Transverse colon (tissue), 4 donors: ENCODE measurements at places on chromosomes 6 and 20. TPM values are rescaled to one million over a fixed set of nuclear protein-coding genes. Genes with fewer than 3 reads are reported as not detected.

GGT7 gene
- total RNA-seq = 13.9 TPM

NRSN1 gene
- 0.68 TPM for total RNA-seq

DNA sequence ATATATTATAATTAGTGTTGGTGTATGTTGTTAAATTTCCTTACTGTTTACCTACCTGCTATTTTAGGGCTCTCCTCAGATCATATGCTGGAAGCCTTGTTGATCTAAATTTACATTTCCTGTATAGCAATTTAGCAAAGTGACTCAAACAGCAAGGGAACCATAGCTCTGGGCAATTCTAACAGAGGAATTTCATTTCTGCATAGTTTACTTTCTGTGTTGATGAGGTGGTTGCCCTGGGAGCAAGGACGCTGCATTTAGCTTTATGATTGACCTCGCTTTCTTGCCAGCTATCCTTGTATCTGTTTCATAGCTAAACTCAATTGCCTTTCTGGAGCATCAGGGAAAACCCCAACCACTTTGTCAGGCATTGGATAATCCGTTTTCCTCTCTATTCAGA is 810.8 kb downstream of the GRIK2 start:
- no peaks in the 10 kb centered on the region for H3K36me3 ChIP-seq
- DNase-seq = no peak
- no peaks in the 10 kb centered on the region for H3K4me1 ChIP-seq
- H3K27me3 ChIP-seq = no peaks in the 10 kb centered on the region
- H3K4me3 ChIP-seq = no peak overlapping the region
- H3K27ac ChIP-seq = no peak overlapping the region

- no peak overlapping the region for H3K4me3 ChIP-seq
- no peaks in the 10 kb centered on the region for H3K27me3 ChIP-seq
- no peaks in the 10 kb centered on the region for H3K4me1 ChIP-seq
- no peak overlapping the region for H3K27ac ChIP-seq
Measured at GRCh38 chr20:47149939-47150338, 206.6 kb downstream of the ZMYND8 start.

DNA sequence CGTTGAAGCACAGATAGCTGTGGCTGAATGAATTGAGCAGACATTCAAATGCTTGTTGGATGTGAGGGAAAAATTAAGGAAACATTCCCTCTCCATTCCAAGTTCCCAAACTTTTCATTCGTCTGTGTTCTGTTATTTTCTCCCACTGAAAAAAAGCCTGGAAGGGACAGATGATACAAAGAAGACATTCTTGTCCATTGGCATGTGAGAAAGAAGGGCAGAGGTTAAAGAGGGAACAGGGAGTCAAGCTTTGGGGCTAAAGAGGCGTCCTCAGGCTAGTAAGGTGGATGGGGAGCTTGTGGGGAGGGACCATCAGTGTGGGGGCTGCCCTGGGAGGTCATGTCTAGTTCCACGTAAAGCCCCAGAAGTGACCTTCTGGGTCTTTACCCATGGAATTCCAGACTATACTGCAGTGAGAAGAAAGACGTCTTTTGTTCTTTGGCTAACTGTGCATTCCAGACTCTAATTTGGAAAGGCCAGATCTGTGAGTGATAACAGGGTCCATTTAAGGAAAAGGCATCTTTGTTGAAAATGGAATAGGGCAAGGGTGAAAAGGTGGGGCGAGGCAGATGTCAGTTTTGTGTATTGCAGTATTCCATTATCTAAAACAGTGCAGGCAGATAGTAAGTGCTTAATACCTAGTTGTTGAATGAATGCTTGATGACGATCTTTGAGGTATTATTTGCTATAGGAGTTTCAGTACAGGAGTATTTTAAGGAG is 117.5 kb downstream of the SOX4 start:
- no peaks in the 10 kb centered on the region for H3K4me1 ChIP-seq
- DNase-seq = no peak
- no peaks in the 10 kb centered on the region for H3K36me3 ChIP-seq
- H3K4me3 ChIP-seq = no peak overlapping the region

DNA sequence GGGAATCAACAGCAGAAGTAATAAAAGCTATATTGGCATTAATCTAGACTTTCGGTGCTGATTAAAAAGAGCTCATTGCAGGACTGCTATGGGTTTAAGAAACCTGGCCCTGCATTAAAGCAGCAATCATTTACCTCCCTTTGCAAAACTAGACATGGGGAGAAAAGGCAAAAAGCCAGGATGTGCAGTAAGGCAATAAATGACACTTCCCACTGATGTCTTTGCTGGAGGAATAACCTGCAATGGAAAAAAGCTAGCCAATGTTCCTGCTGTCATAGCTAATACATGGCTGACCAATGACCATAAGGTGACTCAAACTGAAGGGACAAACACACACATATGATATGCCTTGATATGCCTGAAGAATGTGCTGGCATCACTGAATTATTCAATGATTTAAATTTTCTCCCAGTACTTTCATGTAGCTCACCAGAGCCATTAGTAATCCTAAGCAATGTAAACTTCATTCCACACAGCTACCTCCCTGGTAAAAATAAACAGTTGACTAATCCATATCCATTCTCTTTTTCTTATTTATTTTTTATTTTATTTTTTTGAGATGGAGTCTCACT is 8.7 kb downstream of the DNAAF9 start:
- no peak overlapping the region for H3K4me3 ChIP-seq
- no peaks in the 10 kb centered on the region for H3K36me3 ChIP-seq
- H3K4me1 ChIP-seq = no peaks in the 10 kb centered on the region
- H3K27me3 ChIP-seq = peaks cover 5% of the 10 kb centered on the region

DNA sequence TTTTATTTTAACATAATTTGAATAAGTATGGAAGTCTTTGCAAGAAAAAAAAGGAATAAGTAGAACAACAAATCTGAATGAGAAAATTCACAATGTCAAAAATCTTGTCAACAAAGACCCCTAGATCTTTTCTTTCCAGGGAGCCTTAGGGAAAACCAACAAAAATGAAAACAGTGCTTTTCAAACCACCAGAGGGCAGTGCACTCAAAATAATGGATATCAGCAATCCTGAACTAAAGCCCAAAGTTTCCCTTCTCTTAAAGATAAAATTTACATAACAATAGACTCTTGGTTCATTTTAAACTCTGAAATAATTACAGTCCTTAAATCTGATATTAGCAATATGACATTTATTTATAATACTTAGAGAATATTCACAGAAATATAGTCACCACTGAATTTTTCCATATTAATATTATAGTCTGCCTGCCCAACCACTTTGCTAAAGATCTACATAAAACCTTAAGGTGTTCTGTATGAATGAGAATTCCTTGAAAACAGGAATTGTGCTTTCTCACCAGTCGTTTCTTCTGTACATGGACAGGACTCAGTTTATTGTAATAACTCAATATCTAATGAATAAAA is 105.3 kb upstream of the BMP5 start:
- no peak overlapping the region for H3K27ac ChIP-seq
- H3K36me3 ChIP-seq = no peaks in the 10 kb centered on the region
- DNase-seq = no peak
- no peak overlapping the region for H3K4me3 ChIP-seq

DNA sequence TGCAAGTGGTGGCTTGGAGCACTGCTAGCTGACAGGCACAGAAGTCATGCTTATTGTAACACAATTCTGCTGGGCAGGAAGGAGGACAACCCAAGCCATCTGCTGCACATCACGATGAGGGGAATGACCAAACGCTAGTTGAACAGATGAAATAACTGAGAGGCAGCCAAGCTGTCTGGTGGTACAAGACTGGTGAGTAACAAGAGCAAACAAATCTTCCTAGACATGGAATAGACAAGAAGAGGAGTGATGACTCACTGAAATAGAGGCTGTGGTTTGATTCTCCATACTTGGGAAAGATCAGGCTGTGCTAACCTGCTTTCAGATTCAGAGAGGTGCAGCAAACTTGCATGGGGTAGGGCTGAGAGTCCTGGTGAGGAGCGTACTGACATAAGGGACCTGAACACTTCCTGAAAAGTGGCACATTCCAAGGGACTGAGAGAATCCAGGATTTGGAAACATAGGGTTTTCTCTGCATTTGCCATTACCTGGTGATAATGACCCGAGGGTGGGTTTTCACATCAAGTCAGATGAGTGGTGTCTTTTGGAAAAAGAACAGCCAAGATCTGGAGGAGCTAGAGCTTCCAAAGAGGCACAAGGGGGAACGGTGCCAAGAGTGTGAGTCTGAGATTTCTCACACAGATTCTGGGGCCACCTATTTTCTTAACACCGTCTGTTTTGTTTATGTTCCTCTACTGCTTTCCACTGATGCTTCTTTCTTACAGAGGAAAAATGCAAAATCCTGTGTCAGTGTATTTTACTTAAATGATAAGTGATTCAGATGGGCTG is 60.0 kb downstream of the PRL start:
- no peak overlapping the region for H3K4me3 ChIP-seq
- H3K4me1 ChIP-seq = no peaks in the 10 kb centered on the region
- H3K36me3 ChIP-seq = no peaks in the 10 kb centered on the region
- H3K27ac ChIP-seq = no peak overlapping the region

DNA sequence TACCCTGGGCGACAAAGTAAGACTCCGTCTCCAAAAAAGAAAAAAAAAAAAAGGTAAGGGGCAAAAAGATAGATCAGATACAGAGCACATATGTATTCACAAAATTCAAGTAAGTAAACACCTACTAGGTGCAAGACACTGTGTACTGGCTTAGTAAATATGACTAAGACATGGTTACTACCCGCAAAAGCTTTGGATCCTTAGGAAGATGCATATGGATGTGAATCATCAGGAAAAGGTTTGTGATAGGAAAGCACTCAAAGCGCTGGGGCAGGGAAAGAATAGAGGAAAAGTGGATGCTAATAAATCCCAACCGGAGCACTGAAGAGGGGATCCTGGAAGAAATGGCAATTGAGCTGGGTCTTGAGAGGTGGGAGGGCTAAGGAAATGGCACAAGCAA is 118.8 kb upstream of the FAM184A start:
- H3K27me3 ChIP-seq = no peaks in the 10 kb centered on the region
- H3K4me3 ChIP-seq = no peak overlapping the region
- no peak overlapping the region for H3K27ac ChIP-seq
- DNase-seq = no peak
- no peaks in the 10 kb centered on the region for H3K4me1 ChIP-seq

DNA sequence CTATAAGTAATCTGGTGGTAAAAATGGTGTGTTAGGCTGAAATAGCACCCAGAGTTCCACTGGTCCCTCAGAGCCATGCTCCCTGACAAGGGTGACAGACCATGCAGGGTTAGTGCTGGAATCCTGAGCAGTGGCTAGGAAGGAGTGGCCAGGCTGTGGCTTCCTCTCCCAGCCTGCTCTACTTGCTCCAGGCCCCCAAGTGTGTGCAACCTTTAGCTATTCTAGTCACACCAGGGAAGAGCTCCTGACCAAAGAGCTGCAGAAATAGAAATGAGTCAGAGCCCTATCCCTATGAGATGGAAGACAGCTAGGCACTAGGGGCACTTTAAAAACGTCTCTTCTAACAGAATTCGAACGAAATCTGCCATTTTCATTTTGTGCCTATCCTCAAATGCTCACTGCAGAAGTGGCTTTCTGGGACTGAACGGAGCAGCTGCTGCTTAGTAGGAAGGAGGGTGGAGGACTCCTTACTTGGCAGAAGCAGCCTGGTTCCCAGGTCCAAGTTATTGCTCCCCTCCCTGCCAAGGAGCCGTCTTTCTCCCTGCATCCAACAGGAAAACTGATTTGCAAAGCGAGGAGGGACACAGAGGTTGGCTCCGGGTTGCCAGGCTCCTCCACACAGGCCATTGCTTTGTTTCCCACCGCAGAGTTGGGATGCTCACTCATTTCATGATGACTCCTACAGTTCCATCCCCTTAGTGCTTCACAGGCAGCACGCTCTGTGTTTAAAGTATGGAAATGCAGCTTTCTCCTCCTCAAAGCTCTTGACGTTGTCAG is 754.5 kb downstream of the C6orf118 start:
- no peak overlapping the region for H3K27ac ChIP-seq
- H3K4me1 ChIP-seq = no peaks in the 10 kb centered on the region
- DNase-seq = no peak
- H3K36me3 ChIP-seq = no peaks in the 10 kb centered on the region
- H3K27me3 ChIP-seq = no peaks in the 10 kb centered on the region

- no peak for DNase-seq
- no peaks in the 10 kb centered on the region for H3K36me3 ChIP-seq
Measured at GRCh38 chr6:89574910-89575561, 63.5 kb downstream of the LYRM2 start.

DNA sequence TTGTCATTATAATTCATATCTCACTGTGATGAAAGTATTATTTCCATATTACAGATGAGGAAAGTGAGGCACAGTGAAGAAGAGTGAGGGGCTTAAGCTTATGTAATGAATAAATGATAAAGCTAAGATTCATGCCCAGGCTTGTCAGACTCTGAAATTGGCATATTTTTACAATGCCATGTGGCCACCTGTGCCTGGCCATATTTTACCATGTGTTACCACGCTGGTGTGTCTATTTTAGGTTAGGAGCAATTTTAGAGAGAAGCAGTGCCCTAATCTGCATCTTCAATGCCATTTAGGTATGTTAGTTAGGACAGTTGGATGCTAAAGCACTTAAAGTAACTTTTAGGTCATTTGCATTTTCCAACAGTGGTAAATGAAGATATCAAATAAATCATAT is 188.0 kb upstream of the FLRT3 start:
- no peak for DNase-seq
- no peak overlapping the region for H3K27ac ChIP-seq
- H3K4me1 ChIP-seq = no peaks in the 10 kb centered on the region

DNA sequence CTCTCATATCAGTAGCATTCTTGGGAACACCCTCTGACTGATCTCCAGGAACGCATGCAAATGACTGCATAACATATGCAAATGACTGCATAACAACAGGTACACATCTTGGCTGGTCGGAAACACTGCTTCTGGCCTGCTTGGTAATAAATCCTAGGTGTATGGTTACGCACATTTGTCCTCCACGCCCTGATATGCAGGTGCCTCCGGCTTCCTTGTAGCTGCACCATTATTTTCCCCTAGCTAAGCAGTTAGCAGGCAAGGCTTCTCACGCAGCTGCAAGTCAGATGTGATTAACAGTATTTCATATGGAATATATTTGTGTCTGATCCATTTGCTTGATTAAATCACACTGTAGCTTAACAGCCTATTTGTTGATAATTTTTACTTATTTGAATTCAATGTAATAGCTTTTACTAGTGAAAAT is 5.9 kb downstream of the RPS6KA2 start:
- peak overlapping the region; percentile 74 for H3K27ac ChIP-seq
- H3K36me3 ChIP-seq = no peaks in the 10 kb centered on the region
- peaks cover 5% of the 10 kb centered on the region for H3K27me3 ChIP-seq

GRCh38 chr20:38569747-38570525 is 11.1 kb upstream of the ADIG start:
- no peak for DNase-seq
- H3K27ac ChIP-seq = no peak overlapping the region
- no peaks in the 10 kb centered on the region for H3K36me3 ChIP-seq
- no peaks in the 10 kb centered on the region for H3K4me1 ChIP-seq
- H3K4me3 ChIP-seq = no peak overlapping the region
